ENCODE measurements at places on chromosomes 3 and 15.

- DNase-seq: no peak
These were observed 5.8 kb downstream of the MYO9A start for GRCh38 chr15:72112116-72112515.

DNA sequence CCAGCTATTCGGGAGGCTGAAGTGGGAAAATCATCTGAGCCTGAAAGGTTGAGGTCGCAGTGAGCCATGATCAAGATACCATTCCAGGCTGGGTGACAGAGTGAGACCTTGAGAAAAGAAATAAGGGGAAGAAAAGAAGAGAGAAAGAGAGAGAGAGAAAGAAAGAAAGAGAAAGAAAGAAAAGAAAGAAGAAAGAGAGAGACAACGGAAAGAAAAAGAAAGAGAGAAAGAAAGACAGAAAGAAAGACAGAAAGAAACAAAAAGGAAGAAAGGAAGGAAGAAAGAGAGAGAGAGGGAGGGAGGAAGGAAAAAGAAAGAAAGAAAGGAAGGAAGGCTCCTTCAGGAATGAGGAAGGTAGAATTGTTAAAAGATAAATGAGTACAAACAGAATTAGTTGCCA lies 84.5 kb downstream of the RPL22L1 start:
- no peak for DNase-seq

DNA sequence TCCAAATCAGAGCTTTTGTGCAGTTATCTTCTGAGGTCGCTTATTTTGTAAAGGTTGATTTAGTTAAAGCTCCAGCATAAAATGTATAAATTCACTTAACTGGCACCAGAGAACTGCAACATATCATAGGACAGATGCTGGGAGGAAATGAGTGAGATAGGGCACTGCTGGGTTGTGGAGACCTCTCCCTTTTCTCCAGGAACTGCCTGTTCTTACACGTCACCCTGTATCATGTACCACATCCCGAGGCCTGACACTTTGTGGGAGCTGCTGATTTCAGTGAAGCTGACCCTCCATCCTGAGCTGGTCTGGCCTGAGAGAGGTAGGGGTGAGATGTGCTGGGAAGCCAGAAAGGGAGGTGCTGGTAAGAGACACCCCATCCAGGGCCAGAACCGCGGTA lies 213.8 kb upstream of the FEZF2 start:
- no peak for DNase-seq

DNA sequence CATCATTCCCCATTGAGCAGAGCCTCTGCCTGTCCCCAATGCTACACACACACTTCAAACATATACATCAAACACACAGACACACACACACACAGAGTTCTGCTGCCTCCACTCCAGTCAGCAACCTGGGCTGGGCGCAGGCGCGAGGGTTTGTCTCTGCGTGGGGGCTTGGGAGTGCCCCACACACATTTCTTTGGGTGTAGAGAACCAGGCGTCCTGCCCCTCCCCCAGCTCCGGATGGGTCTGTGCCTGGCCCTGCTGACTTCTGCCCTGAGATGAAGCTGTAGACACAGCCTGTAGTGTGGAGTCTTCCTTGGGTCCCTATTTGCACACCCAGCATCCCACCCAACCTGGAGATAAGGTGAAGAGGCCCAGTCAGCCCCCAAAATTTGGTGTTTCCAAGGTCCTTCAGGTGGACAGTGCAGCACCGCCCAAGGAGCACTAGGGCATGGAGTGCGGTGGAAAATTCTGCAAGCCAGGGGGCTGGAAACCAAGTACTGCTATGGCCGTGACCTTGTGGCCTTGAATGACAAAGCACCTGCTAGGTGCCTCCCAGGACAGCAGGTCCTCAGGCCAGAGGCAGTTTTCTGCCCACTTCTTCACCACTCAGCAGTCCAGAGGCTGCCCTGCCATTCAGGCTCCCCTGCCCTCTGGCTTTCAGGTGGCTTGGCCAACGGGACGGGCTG lies 26.8 kb downstream of the FBXW12 start:
- no peak for DNase-seq

DNA sequence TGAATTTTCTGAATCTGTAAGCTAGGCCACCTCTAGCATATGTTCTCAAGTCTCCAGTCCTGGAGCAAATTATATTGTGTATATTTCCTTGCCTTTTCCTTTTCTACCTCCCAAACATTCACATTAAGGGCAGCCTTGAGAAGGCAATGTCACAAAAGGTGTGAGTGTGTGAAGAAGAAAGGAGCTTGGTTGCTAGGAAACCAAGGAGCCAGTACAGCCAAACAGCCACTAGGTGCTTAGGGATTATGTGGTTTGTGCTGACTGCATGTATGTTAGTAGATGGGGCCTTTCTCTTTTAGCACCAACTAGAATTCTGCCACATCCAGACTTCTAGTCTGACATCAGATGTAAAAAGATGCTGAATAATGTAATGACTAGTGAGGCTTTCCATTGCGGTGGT lies 118.8 kb upstream of the DAZL start:
- DNase-seq: no peak

DNA sequence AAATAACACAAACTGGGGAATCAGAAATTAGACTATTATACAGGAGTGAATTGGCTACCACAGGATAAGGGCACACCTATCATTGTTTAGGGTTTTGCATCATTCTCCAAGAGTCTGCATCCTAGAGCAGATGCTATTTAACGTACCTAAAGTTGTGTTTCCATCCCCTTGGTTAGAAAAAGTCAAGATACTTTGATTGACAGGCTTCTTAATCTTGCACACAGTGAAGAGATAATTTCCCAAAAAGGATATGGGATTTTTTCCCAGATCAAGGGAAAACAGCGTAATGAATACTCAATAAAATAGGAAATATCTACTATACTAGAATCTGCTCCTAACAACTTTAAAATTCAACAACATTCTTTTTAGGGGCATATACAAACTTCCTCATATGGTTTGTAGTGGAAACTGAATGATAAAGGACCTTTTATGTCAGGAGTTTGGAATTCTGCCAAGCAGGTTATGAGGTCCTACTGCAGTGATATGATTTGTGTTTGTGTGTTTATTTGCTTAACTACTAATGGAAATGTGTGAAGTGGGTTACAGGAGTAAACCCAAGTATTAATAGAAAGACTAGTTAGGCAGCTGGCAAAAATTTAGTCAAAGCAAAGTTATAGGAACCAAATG lies 124.1 kb upstream of the MME start:
- no peak for DNase-seq

DNA sequence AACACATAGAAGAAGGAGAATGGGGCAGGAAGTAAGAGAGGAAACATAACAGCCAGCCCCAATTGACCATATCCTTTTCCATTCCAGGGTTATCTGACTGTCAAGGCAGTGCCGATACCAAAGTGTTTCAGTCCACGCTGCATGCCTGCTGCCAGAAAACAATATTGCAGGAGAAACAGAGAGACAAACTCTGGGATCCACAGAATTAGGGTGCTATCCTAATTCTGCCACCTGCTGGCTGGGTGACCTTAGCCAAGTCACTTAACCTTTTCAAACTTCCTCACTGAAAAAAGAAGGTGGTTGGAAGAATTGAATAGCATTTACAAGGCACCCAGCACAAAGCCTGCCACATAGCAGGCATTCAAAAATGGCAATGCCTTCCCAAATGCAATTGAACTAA lies 32.0 kb downstream of the GLB1 start:
- no peak for DNase-seq

DNA sequence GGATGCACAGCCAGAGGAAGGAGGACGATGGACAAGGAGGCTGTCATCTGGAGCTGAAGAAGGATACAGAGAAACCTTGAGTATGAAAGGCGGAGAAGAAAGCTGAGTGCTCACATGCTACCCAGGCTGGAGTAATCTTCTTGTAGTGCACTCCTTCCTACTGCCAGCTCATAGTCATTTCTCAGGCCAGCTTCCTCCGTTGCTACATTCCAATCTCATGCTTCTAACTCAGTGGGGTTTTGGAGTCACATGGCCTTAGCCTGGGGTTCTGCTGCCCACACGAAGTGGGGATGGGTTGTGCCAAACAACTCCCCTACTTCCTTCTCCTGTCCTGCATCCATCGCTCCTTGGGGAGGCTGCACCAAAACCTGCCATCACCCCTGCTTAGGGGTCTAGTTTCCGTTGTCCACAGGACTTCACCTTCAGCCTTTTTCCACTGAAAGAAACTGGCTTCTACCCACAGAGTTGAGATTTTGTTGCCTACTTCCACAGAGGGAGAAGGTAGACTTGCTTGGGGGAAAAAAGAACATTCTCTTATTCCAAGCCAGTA lies 239.9 kb downstream of the EPHB1 start:
- no peak for DNase-seq

DNA sequence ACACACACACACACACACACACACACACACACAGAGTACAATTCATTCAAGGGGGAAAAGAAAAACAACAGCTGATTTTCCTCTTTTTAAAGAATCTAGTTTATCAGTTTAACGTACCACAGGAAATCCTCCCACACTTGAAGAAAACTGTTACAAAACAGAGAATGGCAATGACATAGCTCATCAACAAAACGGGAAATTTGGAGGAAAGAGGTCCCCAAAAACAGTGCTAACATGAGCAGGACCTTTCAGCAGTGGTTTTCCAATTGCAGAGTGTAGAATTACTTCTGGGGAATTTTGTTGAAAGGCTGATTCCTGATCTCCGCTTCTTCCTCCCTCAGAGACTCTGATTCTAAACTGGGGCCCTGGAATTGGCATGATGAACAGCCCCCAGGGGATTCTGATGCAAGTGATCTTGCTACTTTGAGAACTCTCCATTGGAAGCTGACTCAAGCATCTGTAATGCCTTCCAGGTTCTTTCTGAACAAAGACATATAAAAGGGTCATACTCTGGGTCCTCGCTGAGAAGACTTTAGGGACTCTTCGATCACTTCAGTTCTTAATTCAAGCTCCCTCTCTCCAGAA lies 442.6 kb upstream of the PROK2 start:
- no peak for DNase-seq

DNA sequence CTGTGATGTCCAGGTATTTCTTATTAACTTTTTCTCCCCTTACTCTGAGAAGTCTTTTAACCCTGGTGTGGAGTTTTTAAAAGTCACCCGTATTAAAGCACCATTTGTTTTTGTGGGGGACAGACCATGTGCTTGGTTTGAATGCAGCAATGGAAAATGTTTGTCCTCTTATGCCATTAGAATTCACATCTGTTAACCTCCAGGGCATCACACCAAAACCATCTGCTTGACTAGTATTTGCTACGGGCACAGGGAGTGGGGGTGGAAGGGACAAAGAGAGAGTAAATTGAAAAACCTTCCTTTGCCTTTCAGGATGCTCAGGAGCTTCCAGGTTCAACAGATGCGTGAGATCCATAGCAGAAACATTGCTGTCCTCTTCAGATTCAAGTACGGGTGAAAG lies 61.4 kb upstream of the GOLGA8B start:
- no peak for DNase-seq

All from CD4-positive, alpha-beta T cell treated with Interferon alpha-2 for 1 hour (primary cell).